ENCODE measurements at places on chromosomes 2 and 18.

- peak; percentile 10 for DNase-seq
Measured at GRCh38 chr2:220127311-220127710, 499.9 kb downstream of the SLC4A3 start.

DNA sequence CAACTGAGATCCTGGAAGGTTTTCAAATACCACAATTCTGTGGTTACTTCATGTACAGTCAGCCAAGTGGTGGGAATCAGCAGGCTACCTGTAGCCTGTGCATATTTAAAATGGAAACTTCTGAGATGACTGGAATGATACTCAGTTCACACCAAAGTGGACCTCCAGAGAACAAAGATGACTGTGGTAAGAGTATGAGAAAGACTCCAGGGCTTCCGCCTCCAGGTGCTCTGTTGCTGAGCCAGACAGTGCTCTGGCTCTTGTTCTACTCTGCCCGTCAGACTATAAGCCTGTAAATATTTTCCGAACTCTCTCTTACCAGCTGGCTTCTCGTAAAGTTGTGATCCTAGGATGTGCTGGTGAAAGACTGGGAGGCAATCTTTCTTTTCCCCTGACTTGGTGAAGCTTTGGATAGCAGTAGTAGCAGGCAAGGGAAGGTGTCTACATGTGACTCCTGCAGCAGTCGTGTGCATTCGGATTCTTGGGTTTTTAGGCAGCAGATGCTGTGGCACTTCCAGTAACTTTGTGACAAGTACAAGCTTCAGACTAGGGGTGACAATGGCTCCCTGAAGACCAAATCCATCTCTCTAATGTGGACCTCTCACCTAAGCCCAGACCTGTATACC is 23.1 kb downstream of the ST3GAL5 start:
- DNase-seq, result no peak

DNA sequence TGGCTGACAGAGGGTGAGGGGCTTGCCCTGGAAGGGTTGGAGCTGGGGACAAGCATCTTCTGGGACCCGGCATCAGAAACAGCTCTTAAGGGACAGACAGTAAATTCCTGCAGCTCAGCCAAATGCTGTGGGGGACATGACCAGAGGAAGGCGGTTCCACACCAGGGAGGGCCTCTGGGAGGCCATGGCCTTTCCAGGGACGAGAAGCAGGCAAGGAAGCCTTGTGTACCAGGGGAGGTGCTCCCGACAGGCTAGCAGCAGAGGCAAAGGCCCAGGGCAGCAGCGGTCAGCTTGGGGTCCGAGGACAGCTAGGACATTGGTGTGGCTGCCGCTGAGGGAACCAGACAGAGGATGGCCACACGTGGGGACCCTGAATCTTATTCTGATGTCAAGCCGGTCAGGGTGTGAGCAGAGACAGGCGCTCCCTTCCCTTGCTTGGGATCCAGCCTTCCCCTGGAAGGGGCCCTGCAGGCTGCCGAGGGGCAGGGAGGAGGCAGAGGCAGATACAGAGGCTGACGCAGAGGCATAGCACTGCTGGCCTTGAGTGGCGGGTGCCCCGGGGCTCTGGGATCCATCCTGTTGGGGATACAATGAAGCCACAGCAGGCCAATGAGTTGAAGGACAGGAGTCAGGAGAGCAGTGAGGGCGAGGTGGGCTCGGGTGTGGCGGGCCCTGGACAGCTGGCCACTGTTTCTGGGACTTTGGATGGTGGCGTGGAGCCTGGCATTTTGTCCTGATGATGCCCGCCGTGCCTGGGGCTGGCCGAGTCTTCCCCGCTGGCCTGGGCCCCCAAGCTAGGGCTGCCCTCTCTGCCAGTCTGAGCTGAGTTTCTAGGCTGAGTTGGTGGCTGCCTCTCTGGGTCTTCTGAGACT is 64.1 kb upstream of the GPC1 start:
- no peak for DNase-seq

GRCh38 chr2:159867567-159868361 is 69.8 kb upstream of the CD302 start:
- DNase-seq, result no peak

DNA sequence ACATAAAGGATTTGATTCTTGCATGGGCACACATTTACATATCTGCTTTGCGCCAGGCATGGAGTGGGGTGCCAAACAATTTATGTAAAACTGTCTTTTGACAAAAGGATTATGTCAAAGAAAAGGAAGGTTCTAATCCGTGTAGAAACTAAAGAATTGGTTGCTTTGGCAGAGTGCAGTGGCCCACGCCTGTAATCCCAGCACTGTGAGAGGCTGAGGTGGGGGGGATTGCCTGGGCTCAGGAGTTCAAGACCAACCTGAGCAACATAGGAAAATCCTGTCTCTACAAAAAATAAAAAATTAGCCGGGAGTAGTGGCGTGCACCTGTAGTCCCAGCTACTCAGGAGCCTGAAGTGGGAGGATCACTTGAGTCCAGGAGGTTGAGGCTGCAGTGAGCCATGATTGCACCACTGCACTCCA is 1.1 kb upstream of the MTERF4 start:
- no peak for DNase-seq

- DNase-seq, result no peak
Measured at GRCh38 chr2:149720615-149721014, 133.0 kb upstream of the MMADHC start.

DNA sequence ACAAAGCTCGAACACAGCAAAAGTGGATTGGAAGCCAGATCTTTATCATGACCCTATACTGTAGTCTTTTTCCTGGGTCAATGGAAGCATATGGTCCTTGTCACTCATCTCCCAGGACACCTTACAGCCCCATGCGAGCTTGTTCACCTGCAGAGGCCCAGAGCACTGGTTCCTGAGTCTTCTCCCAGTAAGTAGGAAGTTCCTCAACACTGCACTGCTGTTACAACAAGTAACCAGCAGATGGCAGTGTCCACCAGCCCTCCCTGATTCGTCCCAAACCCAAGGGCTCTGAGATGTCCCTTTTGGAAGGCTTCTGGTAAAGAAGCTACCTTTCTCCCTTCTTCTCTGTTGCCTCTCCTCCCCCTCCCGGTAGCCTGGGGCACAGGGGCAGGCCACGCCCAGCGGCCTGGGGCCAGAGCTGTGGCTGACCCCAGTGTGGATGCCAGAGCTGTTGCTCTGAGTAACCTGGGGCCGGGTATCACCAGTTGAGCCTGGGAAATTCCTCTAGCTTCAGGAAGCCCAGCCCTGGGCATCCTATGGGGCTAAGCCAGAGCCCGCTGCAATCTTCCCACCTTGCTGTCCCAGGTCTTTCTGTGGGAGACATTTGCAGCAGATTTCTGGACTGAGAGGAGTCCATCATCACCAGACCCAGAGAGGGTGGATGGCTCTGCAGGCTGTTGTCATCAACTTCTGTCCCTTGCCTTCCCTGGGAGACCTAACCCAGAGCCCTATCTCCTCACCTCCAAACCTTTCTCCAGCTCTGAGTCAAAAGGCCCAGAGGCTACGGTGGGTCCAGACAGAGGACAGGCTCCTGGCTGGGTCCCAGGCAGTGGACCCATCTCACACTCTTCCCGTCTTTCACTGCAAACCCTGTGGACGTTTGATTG is 5.3 kb upstream of the GDF7 start:
- DNase-seq, result peak; percentile 92

DNA sequence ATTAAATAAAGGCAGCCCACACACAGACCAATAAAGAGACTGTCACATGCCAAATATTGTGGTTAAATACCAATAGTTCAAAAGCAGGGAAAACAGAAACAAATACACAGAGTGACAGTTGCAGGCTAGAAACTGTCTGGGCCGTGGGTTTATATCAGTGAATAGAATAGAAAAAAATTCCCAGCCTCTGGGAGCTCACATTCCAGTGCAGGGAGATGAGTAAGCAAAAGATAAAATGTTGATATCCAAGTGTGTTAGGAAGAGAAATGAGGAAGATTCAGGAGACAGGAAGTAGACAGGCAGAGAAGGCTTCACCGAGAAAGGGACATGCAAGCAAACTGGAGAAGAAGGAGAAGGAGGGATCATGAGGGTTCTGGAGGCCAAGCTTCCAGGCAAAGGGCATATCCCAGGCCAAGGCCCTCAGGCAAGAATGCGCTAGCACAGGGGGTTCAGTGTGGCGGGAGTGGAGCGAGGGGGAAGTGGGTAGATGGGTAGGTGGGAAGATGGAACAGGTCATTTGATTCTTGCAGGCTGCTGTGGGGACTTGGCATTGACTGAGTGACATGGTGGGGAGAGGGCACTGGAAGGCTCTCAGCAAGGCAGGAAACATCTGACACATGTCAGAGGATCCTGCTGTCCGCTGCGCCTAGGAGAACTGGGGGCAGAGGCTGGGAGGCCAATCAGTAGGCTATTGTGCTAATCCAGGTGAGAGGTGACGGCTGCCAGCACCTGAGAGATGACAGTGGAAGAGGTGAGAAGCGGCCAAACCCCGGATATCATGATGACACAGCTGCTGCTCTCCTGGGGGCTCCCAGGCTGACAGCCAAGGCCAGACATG is 89.2 kb downstream of the ZBTB7C start:
- no peak for DNase-seq

DNA sequence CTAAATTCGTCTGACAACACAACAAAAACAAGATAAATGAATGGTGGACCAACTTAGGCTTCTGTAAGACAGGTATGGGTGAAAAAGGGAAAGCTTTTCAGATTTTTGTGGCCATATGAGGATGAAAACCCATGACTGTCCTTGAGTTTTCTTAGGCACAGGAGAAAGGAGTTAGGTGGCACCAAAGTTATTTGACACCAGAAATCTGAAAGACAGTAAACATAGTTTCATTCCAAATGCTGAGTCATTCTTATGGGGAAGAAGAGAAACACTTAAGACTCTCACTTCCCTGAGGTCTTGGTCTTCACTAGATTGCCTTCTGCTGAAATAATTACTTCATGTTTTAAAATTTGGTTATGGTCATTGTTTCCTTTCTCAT is 5.2 kb upstream of the GPD2 start:
- DNase-seq, result no peak

DNA sequence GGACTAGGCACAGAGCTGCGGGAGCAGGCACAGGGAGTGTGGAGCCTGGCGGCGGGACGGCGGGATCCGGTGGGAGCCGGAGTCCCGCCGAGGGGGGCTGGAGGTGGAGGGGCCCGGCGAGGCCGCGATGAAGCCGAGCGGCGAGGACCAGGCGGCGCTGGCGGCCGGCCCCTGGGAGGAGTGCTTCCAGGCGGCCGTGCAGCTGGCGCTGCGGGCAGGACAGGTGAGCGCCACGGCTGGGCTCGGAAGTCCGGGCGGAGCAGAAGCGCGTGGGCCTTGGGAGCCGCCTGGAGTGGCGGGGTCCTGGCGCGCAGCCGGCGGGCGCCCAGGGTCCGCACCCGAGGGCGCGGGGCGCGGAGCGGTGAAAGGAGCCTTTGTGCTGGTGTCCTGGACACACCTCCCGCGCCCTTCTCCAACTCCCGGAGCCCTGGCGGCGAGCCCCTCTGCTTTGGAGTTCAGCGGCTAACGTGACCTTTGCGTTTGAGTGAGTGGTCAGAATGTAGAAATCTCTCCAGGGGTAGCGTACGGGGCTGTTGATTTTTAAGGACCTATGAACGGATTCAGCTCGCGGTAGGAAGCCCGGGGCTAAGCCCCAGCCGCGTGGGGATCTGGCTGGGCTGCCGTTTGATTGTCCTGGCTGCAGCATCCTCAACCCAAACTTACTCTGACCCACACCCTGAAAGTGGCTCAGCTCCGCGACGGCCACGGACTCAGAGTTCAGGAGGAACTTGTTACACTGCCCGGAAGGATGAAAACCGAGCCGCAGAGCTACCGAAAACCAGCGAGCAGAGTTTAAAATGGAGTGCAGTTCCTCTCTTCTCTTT is 448 bp downstream of the IMPA2 start:
- peak; percentile 80 for DNase-seq

DNA sequence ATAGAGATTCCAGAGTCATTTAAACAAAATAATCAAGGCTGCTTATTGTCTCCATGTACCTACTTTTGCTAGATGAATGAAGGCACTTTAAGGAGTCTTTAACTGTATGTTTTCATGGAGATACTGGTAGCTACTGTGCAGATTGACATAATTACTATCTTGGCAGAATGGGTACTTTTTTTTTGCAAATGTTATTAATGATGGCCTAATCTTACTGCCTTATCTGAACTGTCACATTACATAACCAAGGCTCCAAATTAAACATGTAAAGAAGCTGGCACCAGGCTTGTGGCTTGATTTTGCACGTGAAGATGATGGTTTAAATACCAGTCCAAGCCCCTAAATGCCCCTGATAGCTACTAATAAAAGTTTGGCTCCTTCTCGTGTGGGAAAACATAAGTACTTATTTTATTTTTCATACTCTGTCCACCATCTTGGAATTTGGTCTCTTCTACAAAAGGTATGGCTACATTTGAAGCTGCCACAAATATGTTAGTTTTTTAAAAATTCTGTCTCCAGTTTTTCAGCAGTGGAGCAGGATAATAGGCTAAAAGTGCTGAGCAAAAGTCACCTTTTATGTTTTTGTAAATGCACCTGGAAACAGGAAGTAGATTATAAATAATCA is 4.1 kb downstream of the TRIB2 start:
- peak; percentile 32 for DNase-seq

GRCh38 chr2:151984424-151985083 is 114.3 kb downstream of the CACNB4 start:
- no peak for DNase-seq

- no peak for DNase-seq
Measured at GRCh38 chr18:75335511-75335910, 92.0 kb downstream of the SMIM21 start.

Data from eye (tissue), 1 donor.